ENCODE measurements at places on chromosomes 5 and 9. TPM values are rescaled to one million over a fixed set of nuclear protein-coding genes. Genes with fewer than 3 reads are reported as not detected.

GRCh38 chr5:168875832-168876231, 296.7 kb upstream of the PANK3 start:
- DNase-seq: no peak

- DNase-seq: no peak
Observed at GRCh38 chr5:50888751-50889150, 222.3 kb downstream of the PARP8 start.

DNA sequence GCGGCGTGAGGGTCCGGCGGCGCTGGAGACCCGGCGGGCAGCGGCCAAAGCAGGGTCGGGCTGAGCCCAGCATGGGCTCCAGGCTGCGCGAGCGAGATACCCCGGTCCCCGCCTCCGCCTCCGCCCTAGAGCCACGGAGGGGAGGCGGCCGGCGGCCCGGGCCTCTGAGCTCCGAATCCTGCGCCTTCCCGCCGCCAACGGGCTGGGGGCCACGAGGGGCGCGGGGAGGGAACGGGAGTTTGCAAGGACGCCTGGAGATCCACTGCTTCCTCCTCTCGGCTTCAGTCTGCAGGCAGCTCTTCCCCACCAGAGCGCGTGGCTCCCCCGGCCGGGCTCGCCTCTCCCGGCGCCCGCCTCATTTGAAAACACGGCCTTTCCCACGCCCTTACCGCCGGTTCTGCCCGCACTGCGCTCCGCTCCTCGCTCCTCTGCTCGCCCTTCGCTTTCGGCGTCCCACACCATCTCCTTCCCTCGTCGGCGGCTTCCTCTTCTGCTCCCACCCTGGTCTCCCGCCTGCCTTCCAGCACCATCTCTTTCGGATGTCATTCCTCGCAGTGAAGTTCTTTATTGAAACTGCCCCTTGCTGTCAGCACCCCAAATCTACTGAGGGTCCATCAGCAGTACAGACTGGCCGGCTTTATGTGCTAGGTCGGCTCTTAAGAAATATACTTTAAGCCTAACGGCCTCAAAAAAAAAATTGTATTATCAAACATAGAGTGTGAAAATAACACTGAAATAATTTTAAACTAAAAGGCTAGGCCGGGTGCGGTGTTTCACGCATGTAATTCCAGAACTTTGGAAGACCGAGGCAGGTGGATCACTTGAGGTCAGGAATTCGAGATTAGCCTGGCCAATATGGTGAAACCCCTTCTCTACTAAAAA, 105.0 kb upstream of the FAM120A start:
- DNase-seq: no peak

DNA sequence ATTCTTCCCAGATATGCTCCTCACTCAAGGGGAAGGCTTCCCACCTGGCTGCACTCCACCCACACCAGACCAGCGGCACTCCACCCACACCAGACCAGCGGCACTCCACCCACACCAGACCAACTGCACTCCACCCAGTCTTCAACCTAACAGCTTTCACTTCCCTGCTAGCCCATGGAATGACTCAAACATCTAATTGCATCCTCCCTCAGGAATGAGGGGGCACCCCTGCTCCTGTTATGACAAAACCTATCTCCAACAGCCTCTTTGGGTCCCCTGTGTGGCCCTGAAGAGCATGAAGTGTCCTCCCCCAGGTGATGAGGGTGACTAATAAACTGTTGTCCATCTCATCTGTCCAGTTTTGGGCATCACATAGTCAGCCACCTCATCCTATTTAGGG, 556.6 kb upstream of the TUSC1 start:
- DNase-seq: no peak

DNA sequence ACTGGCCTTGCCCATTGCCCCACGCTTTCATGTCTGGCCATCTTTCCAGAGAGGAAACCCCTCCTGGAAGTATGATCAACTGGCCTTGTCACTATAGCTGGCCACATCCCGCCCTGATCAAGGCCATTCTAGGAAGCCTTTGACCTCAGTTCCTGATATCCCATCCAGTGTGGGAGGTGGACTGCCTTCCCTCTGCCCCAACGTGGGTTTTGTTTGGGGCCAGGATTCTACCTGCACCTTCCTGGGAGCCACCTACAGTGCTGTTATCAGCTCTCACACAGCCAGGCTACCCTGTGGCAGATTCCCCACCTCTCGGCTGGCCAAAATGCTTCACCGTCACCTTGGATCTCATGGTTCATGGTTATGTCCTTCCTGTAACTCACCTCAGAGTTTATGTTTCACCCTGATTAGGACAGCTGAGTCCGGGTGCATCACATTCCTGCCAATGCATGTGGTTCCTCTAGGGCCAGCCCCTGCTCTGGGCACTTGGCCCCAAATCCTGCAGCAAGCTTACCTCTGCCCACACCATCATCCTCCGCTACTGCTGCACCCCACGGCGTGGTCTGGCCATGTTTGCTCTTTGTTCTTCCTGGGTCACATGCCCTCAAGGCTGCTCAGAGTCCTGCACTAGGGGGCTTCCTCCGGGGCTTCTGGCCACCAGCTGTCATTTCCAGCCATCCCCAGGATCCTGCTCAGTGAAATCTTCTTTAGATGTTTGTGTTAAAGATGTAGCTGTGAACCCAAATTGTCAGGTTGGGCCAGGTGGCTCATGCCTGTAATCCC, 24.2 kb upstream of the S1PR3 start:
- no peak for DNase-seq

- DNase-seq: no peak
Observed at GRCh38 chr5:6488021-6488420, 39.4 kb downstream of the UBE2QL1 start.

DNA sequence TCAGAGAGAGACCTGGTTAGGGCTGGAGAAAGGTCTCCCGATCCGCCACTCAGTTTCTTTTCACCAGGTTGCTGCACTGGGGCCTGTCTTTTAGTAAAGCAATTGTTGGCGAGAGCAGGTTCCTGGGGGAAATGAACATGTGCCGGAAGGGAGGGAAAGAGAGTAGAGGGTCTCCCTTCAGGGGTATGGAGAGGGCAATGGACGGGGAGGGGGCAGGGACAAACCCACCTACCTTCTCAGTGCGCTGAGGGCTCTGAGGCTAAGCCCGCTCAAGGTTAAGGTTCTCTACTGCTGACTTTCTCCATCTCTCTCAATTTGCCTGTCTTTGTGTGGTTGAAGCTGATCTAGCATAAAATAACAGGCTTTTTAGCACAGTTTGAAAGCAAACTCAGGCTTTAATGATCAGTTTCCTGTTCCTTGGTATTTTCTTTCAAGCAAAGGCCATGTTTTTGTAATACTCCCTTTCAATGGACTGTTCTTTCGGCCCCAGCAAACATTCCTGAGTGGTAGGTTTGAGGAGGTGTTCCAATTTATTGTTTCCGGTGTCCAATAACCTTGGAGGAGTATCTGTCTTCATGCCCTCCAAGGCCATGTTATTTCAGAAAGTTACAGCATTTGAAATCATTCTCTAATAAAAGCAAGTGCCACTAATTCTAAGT, 25.5 kb upstream of the TRAF1 start:
- no peak for DNase-seq

DNA sequence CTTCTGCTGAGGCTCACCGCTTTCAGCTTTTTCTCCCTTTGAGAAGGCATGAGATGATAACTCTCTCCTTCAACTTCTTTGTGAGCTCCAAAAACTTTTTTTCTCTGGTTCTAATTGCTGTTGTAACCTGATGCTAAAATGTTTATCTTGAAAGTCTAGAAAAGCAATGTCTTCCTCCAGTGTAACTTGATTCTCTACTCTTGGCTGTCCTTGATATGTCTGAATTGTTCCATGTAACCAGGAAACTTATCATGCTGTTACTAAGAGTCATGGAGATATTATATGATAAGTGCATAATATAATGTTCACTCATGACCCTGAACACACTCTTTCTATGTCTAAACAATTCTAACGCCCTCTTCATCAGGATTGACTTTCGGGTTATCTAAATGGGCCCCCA, 128.0 kb upstream of the ABCA1 start:
- no peak for DNase-seq

DNA sequence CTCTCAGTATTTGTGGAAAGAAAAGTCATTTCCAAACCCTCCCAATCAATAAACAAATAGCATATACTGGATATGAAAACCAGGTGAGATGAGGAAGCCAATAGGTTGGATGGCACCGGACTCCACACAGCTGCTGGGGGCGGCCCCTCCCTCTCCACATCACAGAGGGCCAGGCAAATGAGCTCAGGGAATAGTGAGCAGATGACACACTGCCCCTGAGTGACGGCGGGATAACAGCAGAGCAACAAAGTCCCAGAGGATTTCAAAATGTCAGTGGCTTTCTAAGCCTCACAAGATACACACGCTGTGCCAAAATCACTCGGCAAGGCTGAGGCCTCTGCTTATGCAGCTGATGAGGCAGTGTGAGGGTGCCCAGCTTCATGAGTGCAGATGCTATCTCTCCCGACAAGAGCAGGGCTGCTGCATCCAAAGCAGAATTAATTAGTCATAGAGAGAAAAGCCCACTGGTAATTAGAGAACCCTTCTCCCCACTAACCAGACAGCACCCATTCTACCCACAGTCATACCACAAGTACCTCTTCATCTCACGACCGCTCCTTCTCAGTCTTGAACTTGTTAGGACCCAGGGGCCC, 235.0 kb upstream of the NFIL3 start:
- no peak for DNase-seq

GRCh38 chr5:83507431-83507830, 35.9 kb downstream of the VCAN start:
- no peak for DNase-seq

- no peak for DNase-seq
Observed at GRCh38 chr9:32010322-32010721, 374.1 kb upstream of the ACO1 start.

- DNase-seq: no peak
Observed at GRCh38 chr9:133850937-133851336, 112.8 kb upstream of the SARDH start.

- DNase-seq: no peak
Observed at GRCh38 chr9:2574203-2574602, 47.4 kb upstream of the VLDLR start.

- no peak for DNase-seq
Observed at GRCh38 chr5:84379749-84380148, 4.9 kb downstream of the EDIL3 start.

DNA sequence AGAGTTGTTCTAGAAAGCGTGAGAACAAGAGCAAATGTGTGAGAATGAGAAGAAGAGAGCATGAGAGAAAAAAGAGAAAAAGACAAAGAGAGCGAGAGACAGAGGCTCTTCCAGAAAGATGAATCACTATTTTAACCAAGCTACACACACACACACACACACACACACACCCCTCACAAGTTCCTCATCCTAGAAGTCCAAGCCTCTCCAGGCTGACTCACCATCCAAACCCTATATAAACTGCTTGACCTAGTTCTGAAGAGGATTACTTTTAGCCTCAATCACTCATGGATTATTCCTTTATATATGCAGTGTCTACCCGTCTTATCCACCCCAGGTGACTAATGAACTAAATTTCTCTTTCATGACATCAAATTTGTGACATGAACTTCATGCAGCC, 37.6 kb downstream of the C9orf57 start:
- no peak for DNase-seq

DNA sequence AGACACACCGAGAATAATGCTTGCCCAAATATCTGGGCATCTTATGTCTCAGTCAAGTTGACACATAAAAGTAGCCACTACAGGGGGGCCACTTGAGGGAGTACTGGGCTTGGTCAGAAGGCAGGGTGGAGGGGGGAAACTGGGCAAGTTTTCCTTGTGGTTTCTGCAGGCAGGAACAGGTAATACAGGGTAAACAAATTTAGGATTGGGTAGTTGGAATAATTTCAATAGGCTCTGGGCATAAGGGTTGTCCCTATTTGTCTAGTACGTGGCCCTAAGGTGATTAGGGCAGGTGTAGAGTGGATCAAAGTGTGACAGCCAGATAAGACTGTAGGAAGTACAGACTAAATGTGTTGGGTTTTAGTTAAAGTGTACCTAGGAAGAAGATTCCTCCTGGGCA, 353.1 kb downstream of the TLE4 start:
- no peak for DNase-seq

DNA sequence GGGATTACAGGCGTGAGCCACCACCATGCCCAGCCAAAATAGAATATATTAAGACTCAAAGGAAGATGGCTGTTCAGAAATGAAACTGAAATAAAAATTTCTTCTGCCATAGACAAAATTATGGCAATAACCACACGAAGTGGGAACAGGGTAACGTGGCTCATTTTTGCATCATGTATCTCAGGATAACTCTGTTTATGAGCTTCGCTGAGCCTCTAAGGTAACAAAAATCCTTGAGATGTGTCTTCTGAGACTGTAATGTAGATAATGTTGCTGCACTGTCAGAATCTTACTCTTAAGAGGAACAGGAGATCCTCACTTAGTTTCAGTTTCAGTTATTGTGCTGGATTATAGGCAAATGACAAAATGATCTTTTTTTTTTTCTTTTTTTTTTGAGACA, 153.8 kb downstream of the GOLPH3 start:
- DNase-seq: no peak

Gene IRX1
- not detected for total RNA-seq

Gene TMC1
- total RNA-seq: not detected

Gene C5
- 2.3 TPM for total RNA-seq

Gene NAA35
- total RNA-seq: 24.7 TPM

Gene LECT2
- not detected for total RNA-seq

Measured in naive thymus-derived CD4-positive, alpha-beta T cell (primary cell).